H1 (cell line): ENCODE measurements at places on chromosomes 16 and 17.

DNA sequence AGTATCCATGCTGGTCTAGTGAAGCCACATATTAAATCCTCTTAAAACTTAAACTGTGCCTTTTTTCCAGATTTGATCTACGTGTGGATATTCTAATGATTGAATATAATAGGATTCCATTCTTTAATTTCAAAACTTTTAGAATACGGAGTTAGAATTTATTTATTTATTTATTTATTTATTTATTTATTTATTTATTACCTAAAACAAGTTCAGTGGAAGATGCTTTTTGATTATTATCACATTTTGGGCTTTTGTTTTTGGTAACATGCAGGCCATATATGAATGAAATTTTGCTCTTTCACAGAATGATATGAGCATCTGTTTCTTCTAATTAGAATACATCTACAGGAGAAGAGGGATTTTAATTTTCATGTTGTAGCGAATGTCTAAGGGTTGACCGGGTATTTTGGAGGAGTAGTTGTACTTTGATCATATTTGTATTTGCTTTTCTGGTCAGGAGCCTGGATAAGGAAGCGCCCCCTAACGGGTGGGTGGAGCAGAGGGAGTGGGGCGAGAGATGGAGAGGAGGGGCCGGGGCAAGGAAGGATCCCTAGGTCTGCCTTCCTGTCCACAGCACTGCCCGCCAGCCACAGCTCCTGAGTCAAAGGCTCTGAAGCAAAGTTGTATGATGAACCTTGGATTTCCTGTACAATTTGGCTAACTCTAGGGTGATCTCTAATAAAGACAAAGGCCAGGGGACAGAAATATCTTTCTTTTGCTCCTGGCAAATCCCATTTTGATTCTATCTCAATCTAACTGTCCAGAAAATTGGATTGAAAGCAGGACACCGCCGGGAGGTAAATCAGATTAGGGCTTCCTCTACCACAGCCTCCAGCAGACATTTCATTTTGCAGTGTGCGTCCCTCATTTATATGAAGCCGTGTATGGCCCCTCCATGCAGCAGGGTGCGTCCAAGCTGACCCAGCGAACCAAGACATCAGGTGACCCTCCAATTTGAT lies 149.1 kb downstream of the PRKCA start:
- DNase-seq = peak; percentile 74

- DNase-seq = no peak
These were observed 581.6 kb upstream of the PSMD7 start for GRCh38 chr16:73714976-73715375.

DNA sequence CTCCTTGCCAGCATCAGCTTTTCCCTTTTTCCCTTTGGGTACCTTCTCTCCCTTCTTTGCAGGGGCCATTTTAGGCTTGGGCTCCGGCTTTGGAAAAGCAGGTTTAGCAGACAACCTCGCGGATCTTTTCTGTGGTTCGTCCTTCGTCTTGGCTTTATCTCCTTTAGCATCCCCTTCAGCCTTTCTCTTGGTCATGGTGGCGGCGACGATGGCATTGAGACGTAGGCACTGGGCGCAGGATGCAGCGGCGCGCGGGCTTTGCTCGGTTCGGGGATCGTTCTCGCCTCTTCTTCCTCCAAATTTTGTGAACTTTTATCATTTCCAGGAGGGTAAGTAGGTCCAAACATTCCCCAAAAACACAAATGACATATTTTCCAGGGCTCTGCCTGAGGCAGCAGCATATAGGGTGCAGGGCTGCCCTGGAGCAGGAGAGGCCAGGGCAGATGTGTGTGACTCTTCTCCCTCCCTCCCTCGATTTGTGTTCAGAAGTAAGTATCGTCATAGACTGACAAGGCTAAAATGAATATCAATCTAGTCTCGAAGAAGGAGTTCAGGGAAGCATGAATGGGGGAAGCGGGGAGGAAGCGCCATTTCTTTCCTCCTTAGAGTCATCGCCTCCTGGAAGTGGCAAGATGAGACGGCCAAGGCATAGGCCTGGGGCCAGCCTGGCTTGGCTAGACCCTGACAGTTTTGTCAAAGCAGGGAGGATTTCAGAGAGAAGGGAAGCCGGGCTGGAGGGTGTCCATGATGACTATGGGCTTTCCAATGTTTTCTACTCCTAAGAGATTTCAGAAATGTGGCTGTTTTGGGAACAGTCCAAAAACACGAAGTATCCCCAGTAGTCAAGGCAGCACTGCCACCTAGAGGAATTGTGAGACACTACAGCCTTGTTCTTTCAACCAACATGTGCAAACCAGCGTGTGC lies 13.2 kb downstream of the CHCT1 start:
- DNase-seq = no peak

- no peak for DNase-seq
These were observed 22.6 kb downstream of the ACSM1 start for GRCh38 chr16:20674684-20675487.

DNA sequence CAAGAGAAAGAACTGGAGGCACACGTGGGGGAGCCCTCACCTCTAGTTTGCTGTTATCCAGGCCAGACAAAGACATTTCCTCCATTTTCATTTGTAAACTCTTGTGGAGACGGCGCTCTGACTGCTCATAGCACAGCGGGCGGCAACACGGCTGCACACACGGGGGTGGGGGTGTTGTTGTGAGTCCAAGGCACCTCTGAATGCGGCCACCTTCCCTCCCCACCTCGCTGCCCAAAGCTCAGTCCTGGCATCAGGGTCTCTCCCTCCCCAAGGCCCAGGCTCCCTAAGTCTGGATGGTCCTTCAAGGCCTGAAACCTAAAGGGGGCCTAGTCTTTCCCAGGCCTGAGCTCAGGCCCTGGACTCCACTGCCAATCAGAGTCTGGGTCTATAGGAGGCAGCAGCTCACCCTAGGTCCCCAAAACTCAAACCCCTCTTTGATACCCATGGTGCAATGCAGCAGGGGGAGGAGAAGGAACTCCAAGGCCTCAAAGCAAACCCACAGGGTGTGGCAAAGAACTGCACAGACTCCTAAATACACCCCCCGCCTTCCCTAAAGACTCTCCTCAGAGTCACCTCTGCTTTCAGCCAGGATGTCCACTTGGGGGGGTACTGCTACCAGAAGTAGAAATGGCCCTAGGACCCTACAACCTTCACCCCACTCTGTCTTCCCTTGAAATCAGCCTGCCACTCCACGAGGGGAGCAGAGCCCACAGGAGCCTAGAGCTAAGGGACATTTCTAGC lies 1.5 kb downstream of the ATXN7L3 start:
- no peak for DNase-seq

- no peak for DNase-seq
These were observed 855 bp downstream of the SLC22A31 start for GRCh38 chr16:89199241-89200123.
